ENCODE measurements at places on chromosomes 3 and 15. TPM values are rescaled to one million over a fixed set of nuclear protein-coding genes. Genes with fewer than 3 reads are reported as not detected.

GRCh38 chr15:63308947-63309346, 31.5 kb downstream of the APH1B start:
- DNase-seq = no peak

GRCh38 chr3:141089339-141090152, 38.4 kb downstream of the SPSB4 start:
- DNase-seq = no peak

Gene LRRC31
- not detected for total RNA-seq

GRCh38 chr3:41792806-41793205, 169.1 kb downstream of the ULK4 start:
- DNase-seq = no peak

GRCh38 chr3:156016902-156017301, 103.5 kb upstream of the KCNAB1 start:
- no peak for DNase-seq

- no peak for DNase-seq
Observed at GRCh38 chr3:166993015-166993630, 387.0 kb downstream of the ZBBX start.

Gene ATG3
- 44.0 TPM for total RNA-seq
